T-helper 2 cell (primary cell): ENCODE measurements at places on chromosomes 2 and 18.

DNA sequence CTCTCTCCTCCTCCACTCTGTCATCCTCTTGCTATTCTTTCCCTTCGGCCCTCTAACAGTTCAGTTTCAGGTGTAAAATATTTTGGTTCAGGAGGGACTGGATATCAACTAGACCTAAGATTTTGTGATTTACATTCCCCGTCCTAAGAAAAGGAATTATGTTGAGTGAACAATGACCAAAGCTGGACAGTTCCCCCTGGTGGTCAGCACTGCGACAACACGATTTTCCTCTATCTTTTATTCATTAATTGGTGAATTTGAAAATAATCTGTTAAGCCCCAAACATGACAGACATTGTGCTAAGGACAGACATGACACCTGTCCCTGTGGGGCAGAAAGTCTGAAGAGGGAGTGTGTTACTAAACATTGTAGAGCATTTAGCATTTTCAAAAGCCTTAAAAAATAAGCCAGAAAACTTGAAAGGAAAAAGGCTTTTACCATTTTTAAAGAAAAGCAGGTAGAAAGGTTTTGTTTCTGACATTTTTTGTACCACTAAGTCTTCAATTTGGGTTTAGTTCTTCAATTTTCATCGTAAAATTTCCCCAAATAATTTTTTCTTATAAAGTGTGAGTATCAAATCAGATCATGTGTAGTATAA lies 28.4 kb upstream of the GTF2A1L start:
- no peak for DNase-seq

- DNase-seq: no peak
These were observed 6.3 kb downstream of the FZD5 start for GRCh38 chr2:207763303-207763917.

DNA sequence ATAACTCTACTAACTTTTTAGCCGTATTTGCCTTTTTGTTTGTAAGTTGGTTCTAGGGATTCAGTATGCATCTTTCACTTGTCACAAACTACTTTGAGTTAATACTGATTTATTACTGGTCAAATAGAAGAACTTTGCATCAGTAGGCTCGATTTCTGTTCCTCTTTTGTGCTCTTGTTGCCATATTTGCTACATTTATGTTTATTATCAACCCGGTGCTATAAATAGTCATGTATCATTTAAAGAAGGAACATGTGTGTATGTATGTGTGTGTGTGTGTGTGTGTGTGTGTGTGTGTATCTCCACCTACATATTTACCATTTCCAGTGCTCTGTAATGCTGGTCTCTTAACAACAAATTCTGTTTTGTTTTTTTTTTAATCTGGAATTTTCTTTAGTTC lies 79.6 kb upstream of the B3GNT7 start:
- DNase-seq: no peak

DNA sequence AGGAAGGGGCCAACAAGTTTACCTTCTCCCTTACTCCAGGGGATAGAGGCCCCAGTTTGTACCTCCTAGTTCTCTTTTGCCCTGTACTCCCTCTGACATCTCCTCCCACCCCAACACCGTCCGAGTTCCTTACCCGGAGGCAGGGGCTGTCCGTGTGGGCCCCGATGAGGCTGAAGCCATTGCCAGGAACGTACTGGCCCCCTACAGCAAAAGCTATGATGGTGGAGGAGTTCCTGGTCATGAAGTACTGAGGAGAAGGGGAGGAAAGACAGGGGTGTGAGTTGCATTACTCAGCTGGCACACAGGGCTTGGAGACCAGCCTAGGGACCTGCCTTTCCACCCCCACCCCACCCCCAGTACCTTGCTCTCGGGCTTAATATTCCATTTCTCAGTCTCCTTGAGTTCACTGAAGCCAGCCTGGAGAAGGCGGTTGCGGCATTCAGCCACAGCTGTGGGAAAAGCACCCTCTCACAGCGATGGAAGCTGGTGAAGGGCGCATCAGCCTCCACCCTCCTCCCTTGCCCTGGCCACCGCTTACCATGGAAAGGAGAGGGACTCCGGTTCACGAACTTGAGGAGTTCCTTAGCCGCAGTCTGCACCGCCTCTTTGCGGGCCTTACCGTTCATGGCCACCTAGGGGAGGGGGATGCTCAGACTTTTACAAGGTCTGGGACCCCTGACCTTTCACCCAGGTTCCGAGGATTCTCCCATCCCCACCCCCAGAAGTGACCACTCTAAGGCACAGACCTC lies 1.0 kb downstream of the DNPEP start:
- no peak for DNase-seq

DNA sequence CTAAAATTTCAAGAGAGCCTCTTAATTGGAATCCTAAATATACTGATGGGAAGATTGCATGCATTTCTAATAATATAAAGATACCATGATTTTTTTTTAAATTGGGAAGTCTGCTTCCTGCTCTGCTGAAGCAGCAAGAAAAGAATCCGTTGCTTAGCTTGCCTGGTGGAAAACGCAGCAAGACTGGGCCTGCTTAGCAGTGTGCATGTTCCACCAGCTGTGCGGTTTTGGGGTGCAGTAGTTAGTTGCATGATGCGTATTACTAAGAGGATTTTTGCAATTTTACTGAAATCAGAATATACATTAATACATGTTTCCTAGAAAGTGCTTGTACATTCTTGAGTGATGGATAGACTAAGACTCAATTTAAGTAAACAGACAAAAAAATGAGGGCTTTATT lies 319.9 kb downstream of the CMPK2 start:
- DNase-seq: no peak

DNA sequence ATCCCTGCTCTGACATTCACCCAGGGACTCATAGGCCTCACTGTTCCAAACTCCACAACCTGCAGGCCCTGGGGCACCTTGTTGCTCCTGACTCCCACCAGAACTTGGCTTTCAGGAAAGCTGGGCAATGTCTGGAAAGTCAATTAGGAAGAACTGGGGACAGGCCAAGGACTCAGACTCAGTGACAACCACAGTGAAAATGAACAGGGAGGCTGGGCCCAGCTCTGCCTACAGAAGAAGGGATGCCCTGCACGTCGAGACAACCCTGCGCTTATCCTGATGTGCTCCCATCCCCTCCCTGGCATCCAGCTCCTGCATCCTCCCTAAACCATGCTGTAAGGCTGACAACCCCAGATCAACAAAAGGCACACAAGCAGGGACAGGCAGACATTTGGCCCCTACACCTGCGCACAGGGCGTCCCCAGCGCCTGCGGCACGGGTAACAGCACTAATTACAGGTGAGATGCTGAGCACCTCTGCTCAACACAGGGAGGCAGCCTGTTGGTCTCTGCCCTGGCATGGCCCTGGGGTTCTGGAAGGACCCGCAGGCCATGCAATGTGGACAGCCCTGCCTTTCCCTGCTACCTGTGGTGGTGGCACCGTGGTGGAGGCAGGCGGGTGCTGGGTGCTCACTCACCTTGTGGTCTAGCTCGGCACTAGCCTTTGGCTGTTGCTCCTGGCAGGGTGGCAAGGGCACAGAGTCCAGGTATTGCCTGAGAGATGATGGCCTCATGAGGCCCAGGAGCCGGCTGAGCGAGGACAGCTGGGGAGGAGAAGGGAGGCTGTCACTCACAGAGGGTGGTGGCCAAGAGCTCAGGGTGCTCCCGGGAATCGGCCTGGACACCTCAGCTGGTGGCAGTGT lies 23.6 kb upstream of the SEMA4C start:
- no peak for DNase-seq

- DNase-seq: no peak
These were observed 5.0 kb upstream of the EVA1A start for GRCh38 chr2:75565472-75566462.

GRCh38 chr2:70388128-70388527 lies 86.3 kb upstream of the FAM136A start:
- no peak for DNase-seq

DNA sequence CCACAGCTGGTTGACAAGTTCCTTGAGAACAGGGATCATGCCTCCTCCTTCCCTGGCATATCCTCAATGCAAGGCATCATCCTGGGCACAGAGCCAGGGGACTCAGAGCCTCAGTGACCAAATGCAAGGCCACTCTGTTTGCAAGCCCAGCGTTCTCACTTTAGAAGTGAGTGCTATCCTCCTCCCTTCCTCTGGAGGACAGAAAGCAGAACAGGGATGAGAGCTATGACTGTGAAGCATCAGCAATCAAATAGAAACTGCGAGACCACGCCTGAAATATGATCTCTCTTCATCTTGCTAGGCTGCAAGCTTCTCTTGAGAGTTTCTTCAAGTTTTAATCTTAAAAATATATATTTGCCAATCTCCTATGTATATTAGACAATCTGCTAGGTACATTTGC lies 119.8 kb downstream of the LRATD1 start:
- DNase-seq: no peak

- no peak for DNase-seq
These were observed 147.1 kb downstream of the ARHGAP28 start for GRCh38 chr18:6876641-6877041.

DNA sequence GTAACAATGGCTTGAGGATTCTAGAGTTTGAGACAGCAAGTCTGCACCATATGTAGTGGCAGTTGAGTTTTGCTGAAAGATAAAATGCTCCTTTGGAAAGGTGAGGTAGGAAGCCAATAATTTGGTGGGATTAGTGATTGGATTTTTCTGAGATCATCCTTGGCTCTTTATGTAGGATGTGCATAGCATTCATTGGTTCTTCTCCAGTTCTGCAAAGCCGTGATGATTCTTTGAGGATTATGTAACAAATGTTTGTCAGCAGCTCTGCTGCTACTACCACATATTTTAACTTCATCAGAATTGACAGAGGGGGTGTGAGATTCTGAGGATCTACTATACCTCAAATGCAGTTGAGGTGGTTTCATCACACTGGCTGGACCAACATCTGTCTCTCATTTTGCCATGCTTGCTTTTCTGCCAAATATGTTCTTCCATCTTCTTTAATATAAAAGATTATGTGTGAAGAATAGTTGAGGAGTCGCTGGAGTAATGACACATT lies 188.9 kb upstream of the RASGRP3 start:
- no peak for DNase-seq

- DNase-seq: no peak
These were observed 73.2 kb downstream of the MBP start for GRCh38 chr18:77059294-77059916.

DNA sequence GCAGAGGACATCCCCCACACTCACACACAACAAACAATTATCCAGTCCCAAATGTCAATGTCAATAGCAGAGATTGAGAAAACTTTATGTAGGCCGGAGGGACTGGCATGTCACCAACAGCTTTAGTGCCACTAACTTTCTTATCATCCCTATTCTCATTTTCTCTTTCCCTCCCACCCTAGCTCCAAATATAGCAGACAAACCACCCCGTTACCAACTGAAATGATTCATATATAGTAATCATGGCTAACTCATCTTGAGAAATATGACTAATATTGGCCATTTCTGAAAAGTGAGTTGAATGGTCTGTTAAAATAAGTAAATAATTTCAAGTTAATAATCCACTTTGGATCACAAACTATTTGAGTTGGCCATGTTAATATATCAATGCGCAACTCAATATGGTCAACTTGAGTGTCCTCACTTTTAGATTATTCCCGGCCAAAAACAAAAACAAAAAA lies 242.1 kb upstream of the RND3 start:
- no peak for DNase-seq

- no peak for DNase-seq
These were observed 28.1 kb upstream of the CHST9 start for GRCh38 chr18:27213123-27213717.

- no peak for DNase-seq
These were observed 72.5 kb downstream of the SUMO1 start for GRCh38 chr2:202165945-202166344.

- no peak for DNase-seq
These were observed 4.6 kb downstream of the KCNG2 start for GRCh38 chr18:79802298-79802697.

DNA sequence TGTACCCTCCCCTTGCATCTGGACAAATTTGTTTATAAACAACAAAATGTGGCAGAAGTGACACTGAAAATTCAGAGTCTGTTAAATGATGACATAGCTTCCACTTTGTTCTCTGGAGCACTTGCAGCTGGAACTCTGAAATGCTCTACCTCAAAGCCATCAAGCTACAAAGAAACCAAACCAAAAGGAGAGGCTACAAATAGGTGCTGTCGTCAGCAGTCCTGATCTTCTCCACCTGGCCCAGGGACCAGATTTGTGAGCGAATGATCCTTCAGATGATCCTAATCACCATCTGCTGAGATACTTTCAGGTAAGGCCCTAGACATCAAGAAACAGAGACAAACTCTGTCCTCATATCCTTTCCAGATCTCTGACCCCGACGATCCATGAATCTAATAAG lies 27.9 kb upstream of the PAIP2B start:
- DNase-seq: no peak

GRCh38 chr2:101401326-101401665 lies 14.0 kb upstream of the CREG2 start:
- no peak for DNase-seq

GRCh38 chr2:186726938-186727337 lies 33.1 kb downstream of the FAM171B start:
- no peak for DNase-seq

- DNase-seq: no peak
These were observed 21.6 kb upstream of the MAPRE3 start for GRCh38 chr2:26948800-26949199.

GRCh38 chr2:83730223-83730622 lies 728.9 kb downstream of the SUCLG1 start:
- DNase-seq: no peak

GRCh38 chr2:119289642-119290041 lies 66.0 kb downstream of the STEAP3 start:
- DNase-seq: no peak

DNA sequence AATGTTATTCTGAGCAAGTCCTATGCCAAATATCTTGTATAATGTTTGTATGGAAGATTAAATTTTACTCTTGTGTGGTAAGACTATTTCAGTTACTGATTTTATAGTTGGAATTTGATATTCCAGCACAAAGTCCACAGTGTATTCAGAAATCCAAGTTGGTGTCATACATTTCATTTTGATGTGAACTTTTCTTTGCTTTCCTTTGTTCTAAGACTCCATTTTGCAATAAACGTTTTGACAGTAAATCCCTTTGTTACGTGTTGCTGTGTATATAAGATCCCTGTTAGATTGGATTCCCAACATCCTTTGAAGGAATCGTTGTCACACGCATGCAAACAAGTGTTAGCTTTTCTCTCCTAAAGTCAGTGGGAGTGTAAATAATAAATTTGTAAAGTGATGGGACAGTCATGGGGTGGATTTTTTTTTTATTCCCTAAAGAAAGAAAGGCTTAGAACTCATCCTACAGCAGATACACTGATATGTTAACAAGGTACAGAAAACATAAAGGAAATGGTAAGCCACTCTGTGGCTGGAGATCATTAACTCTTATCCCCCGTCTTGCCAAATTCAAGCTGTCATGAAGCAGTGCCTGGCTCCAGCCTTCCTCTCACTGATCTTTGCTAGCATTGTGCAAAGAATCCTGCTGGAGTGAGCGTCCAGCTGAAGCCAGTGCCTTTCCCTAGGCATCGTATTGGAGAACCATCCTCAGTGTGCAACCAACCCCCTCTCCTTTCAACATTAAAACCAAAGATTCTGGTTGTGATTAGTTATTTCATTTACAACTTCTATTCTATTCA lies 127.6 kb upstream of the CDCA7 start:
- DNase-seq: peak; percentile 34
